Memory B cell (primary cell): ENCODE measurements at places on chromosomes 7 and 10.

DNA sequence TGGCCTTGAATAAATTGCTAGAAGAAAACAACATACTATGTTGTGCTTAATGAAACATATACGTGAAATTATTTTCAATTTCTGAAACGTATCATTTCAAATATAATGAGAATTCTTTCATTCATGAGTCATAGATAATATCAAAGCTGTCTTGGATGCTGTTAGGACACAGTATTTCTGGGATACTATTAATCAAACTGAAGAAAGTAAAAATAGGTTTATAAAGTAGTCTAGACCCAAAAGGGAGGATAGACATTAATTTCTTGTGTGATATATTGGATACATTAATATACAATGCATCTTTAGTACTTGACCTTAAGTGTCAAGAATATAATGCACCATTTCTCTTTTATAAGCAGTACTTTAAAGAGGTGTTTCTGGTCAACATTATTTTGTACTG, 89.7 kb downstream of the CNTNAP2 start:
- no peak overlapping the region for H3K4me3 ChIP-seq
- H3K4me1 ChIP-seq = no peaks in the 10 kb centered on the region
- no peak for DNase-seq
- H3K36me3 ChIP-seq = no peaks in the 10 kb centered on the region
- no peaks in the 10 kb centered on the region for H3K27me3 ChIP-seq

DNA sequence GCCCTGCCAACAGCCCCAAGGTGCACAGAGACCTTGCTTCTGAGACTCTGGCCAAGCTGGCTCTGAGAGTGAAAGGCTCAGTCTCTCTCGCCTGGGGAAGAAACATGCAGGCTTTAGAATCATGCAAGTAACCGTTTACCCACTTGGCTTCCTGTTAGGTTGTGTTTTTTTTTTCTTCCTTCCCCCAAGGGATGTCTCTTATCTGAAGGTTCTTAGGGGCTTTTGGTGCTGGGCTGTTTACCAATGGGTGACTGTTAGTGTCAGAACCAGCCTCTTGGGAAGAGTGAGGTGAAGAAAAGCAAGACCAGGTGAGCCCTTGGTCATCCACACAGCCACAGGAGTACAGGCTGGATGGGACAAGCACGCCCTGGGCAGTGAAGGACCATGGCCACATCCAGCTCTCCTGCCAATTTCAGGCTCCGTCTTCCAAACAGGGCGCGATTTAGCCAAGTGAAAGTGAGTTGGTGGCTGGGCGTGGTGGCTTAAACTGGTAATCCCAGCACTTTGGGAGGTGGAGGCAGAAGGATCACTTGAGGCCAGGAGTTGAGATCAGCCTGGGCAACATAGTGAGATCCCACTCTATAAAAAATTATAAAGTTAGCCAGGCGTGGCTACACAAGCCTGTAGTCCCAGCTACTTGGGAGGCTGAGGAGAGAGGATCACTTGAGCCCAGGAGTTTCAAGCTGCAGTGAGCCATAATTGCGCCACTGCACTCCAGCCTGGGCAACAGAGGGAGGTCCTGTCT, 76.3 kb upstream of the CUX1 start:
- H3K4me1 ChIP-seq = peaks cover 16% of the 10 kb centered on the region
- peak; percentile 22 for DNase-seq
- H3K27ac ChIP-seq = no peak overlapping the region
- no peaks in the 10 kb centered on the region for H3K36me3 ChIP-seq

GRCh38 chr7:17269341-17270221, 28.9 kb upstream of the AHR start:
- H3K4me1 ChIP-seq = no peaks in the 10 kb centered on the region
- peaks cover 13% of the 10 kb centered on the region for H3K36me3 ChIP-seq

GRCh38 chr7:51268859-51269258, 47.8 kb downstream of the COBL start:
- no peak overlapping the region for H3K27ac ChIP-seq
- no peak overlapping the region for H3K4me3 ChIP-seq
- peaks cover 2% of the 10 kb centered on the region for H3K27me3 ChIP-seq
- H3K36me3 ChIP-seq = no peaks in the 10 kb centered on the region

GRCh38 chr7:147858421-147858820, 732.1 kb upstream of the C7orf33 start:
- no peak overlapping the region for H3K27ac ChIP-seq
- no peaks in the 10 kb centered on the region for H3K36me3 ChIP-seq
- no peak for DNase-seq
- no peak overlapping the region for H3K4me3 ChIP-seq
- H3K4me1 ChIP-seq = no peaks in the 10 kb centered on the region

GRCh38 chr10:119177708-119178371, 772 bp downstream of the PRDX3 start:
- H3K27ac ChIP-seq = peak overlapping the region; percentile 93
- no peaks in the 10 kb centered on the region for H3K27me3 ChIP-seq
- H3K4me3 ChIP-seq = peak overlapping the region; percentile 100
- DNase-seq = no peak
- peaks cover 8% of the 10 kb centered on the region for H3K36me3 ChIP-seq
- peaks cover 12% of the 10 kb centered on the region for H3K4me1 ChIP-seq

- H3K4me3 ChIP-seq = no peak overlapping the region
- no peak overlapping the region for H3K27ac ChIP-seq
- H3K36me3 ChIP-seq = peaks cover 7% of the 10 kb centered on the region
- H3K4me1 ChIP-seq = no peaks in the 10 kb centered on the region
- DNase-seq = no peak
Observed at GRCh38 chr10:35579726-35580422, 25.3 kb upstream of the GJD4 start.

DNA sequence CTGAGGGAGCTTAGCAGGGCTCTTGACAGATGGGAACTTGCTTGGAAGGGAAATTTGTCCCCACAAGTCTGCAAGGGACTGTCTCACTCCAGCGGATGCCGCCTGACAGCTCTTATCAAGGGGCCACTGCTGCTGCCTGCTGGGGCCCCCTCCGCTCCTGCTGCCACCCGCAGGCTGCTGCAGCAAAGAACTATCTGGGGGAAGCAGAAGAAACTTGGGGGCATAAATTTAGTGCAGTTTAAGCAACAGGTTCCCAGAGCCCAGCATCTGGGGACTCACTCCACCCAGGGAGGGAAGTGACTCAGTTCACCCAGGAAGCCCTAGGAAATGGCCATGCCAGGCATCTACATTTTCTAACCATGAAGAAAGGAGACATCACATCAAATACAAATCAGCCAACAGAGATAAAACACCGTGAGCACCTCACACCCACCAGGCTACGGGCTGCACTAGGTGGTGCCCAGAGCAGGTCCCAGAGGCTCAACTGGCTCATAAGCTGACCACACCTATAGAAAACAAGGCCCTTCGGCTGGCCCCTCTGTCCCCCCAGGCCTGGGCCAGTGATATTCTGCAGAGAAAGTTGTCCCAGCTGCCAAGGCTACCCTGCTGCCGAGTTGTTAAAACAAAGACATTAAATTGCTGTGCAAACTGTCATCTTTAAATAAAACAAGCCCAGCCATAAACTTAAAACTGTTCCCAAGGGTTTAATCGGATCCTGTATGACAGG, 3.7 kb downstream of the RGS10 start:
- peak overlapping the region; percentile 7 for H3K27ac ChIP-seq
- H3K27me3 ChIP-seq = no peaks in the 10 kb centered on the region
- no peak for DNase-seq
- no peak overlapping the region for H3K4me3 ChIP-seq

DNA sequence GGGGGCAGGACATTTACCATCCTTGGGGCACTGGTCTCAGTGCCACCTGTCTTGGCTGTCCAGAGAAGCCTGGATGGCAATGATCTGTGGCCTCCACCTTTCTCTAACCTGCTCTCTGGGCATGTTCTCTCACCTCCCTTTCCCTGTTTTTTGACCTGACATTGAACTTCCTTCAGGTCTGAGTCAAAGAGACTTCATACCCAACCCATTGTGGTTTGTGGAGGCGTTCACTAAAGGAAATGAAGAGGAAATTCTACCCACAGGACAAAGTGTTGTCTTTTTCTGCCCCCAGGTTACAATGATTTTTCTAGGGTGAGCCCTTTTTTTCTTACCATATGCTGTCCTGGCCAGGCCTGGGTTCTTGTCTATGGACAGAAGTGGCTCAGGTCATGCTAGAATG, 76.6 kb downstream of the CYP26A1 start:
- H3K36me3 ChIP-seq = peaks cover 3% of the 10 kb centered on the region
- peaks cover 15% of the 10 kb centered on the region for H3K27me3 ChIP-seq
- H3K4me1 ChIP-seq = peaks cover 5% of the 10 kb centered on the region
- no peak overlapping the region for H3K27ac ChIP-seq

DNA sequence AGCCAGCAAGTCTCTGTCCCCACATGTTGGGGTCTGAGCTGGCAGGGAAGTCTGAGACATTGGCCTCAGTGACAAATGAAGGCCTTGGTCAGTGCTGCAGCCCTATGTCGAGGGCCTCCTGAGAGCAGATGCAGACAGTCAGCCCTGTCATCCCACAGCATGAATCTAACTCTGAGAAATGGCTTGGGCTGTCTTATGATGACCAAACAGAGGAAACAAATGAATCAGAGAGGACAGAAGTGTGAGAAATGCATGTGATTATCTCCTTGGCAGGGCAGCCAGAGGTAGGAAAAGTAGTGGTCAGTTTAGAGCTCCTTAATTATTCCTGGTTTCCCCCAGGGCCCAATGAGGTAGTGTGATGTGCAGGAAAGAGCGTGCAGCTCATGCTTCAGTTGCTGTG, 287.6 kb downstream of the SORCS3 start:
- H3K27ac ChIP-seq = no peak overlapping the region
- H3K27me3 ChIP-seq = peaks cover 1% of the 10 kb centered on the region
- no peak overlapping the region for H3K4me3 ChIP-seq
- no peaks in the 10 kb centered on the region for H3K36me3 ChIP-seq

DNA sequence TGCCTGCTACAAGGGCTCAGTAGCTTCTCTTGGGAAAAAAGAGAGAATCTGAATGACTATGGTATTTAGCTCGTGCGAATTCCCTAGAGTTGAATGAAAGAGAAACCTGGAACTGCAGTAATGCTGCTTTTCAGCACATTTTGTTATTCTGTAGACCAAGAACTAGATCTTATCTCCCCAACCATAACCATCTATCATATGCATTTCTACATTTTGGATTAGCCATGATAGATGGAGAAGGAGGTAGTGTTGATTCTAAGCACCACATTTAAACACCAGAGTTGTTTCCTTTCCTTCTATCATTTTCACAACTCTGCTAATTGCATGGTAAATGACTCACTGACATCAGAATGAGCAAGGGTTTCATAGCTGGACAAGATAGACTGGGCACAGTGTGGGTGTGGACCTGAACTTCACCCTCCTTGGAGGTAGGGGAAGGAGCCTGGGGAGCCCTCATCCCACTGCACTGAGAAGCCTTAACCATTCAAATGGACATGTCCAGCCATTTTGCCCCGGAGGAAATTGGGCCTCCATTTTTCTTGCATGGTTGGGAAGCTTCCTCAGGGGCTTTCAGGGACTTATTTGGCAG, 55.3 kb upstream of the BMPER start:
- H3K4me3 ChIP-seq = no peak overlapping the region
- no peak for DNase-seq
- H3K27me3 ChIP-seq = peaks cover 6% of the 10 kb centered on the region
- H3K27ac ChIP-seq = no peak overlapping the region

DNA sequence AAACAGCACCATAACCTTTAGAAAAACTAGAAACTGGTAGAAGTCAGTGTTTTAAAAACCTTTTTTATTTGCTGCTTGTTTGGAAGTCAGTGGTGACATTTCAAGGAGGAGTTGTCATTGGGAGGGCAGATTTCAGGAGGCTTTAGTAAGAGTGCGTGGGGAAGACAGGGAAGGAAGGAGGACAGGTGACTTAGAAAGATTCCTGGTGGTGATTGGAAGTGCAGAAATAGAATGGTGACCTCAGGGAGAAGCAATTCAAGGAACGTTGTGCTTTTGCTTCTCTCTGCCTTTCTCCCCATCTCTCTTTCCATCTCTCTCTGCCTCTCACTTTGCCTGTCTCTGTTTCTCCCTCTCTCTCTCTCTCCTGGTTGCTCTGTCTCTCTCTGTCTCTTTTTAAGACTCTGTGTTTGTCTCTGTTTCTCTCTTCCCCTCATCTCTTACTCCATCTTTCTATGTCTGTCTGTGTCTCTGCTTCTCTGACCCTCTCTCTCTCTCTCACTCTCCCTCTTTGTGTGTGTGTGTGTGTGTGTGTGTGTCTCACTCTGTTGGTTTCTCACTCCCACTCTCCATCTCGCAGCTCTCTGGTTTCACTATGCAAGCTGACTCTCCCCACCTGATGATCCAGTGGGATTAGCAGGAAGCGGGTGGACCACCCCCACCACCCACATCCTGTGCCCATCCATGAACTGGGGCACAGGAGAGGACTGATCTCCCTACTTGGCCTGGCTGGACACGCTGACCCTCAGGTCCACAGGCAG, 10.9 kb upstream of the PFKP start:
- H3K4me3 ChIP-seq = no peak overlapping the region
- DNase-seq = no peak
- H3K27me3 ChIP-seq = peaks cover 3% of the 10 kb centered on the region
- no peak overlapping the region for H3K27ac ChIP-seq

DNA sequence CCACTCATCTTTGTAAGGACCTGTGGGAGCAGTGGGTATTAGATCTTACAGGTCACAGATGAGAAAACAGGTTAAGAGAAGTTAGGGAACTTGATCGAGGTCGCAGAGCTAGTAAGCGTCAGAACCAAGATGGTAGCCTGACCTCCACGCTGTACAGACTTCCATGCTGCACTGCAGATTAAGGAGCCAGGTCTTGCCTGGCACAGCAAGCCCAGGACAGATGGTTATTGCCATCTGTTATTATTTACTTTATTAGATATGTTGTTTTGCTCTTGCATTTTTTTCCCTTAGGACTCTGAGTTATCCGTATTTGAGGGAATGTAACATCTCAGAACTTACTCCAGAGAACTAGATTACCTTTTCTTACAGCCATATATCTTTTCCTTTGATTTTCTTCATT, 147.2 kb downstream of the NSUN6 start:
- H3K4me1 ChIP-seq = no peaks in the 10 kb centered on the region
- H3K27ac ChIP-seq = no peak overlapping the region
- H3K4me3 ChIP-seq = no peak overlapping the region
- H3K36me3 ChIP-seq = no peaks in the 10 kb centered on the region

DNA sequence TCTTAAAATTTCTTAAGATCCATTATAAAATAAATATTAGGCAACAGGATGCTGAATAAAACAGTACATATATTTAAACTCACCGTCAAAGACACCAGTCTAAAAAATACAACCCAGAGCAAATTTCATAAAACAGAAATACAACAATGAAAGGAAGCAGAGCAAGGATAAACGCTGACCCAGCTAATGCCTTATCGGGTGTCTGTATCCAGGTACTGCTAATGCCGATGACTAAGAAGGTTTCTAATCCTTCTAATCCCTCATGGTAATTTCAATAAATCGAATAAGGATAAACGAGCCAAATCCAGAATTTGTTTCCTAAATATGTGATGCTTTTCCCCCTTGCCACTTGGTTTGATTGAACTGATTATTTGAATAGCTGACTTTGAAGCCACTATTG, 1.7 kb downstream of the HYCC1 start:
- H3K4me1 ChIP-seq = peaks cover 15% of the 10 kb centered on the region
- H3K36me3 ChIP-seq = peaks cover 7% of the 10 kb centered on the region
- no peaks in the 10 kb centered on the region for H3K27me3 ChIP-seq
- no peak overlapping the region for H3K4me3 ChIP-seq
- H3K27ac ChIP-seq = no peak overlapping the region

- no peaks in the 10 kb centered on the region for H3K27me3 ChIP-seq
- H3K4me3 ChIP-seq = peak overlapping the region; percentile 87
- H3K4me1 ChIP-seq = peaks cover 8% of the 10 kb centered on the region
- no peaks in the 10 kb centered on the region for H3K36me3 ChIP-seq
- H3K27ac ChIP-seq = peak overlapping the region; percentile 1
Observed at GRCh38 chr10:97687785-97688781, 1.0 kb upstream of the AVPI1 start.
